ENCODE measurements at places on chromosomes 7 and 10.
A peak's percentile ranks its signal among the peaks of the same experiment; 100 is the strongest.

DNA sequence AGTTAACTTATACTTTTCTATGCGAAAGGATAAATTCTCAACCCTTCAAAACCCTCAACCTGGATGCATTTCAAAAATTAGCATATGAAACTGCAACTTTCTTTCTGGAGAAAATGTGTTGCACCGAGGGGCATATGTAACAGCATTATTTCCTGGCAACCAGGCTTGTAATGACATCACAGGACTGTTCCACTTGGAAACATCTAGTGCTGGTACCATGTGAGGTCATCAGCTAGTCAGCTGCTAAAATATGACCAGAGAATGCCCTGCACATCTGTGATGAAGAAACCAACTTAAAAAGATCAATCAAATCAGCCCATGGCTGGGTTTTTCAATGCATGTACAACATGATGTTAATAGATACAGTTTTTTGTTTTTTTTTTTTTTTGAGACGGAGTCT lies 40.0 kb downstream of the FGFR2 start:
- DNase-seq, result no peak

- no peak for DNase-seq
Measured at GRCh38 chr7:12360948-12361347, 42.7 kb downstream of the VWDE start.

- DNase-seq, result no peak
Measured at GRCh38 chr7:45076946-45077345, 11.8 kb downstream of the NACAD start.

DNA sequence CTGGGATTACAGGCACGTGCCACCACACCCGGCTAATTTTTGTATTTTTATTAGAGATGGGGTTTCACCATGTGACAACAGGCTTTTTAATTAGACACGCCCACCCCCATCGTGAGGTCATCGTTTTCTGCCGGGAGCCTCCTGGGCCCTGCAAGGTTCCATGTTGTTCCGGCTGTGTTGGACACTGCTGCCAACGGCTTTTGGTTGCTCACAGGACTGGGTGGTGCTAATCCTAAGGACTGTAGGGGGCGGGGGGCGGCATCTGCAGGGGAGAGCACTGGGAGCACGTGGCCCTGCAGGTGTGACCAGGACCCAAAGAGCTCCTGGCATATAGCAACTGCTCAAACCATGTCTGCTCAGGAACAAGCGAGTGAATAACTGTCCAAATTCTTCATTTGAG lies 29.5 kb upstream of the INSIG1 start:
- no peak for DNase-seq

- DNase-seq, result no peak
Measured at GRCh38 chr7:67620216-67620933, 623.7 kb downstream of the TYW1 start.

DNA sequence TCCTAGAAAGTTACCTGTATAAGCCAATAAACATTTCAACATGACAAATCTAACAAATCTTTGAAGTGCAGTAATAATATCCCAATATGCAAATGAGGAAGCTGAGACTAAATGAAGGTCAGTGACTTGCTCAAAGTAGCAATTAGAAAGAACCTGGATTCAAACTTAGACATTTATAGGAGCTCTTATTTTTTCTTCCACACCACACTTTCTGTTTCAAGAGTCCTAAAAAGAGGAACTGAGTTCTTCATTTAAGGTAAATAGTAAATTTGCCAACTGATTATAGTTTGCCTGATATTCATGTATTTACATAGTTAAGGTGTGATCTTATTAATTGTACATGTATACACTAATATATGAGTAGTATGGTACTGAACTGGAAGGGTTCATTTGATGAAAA lies 44.0 kb downstream of the KLHDC10 start:
- no peak for DNase-seq

DNA sequence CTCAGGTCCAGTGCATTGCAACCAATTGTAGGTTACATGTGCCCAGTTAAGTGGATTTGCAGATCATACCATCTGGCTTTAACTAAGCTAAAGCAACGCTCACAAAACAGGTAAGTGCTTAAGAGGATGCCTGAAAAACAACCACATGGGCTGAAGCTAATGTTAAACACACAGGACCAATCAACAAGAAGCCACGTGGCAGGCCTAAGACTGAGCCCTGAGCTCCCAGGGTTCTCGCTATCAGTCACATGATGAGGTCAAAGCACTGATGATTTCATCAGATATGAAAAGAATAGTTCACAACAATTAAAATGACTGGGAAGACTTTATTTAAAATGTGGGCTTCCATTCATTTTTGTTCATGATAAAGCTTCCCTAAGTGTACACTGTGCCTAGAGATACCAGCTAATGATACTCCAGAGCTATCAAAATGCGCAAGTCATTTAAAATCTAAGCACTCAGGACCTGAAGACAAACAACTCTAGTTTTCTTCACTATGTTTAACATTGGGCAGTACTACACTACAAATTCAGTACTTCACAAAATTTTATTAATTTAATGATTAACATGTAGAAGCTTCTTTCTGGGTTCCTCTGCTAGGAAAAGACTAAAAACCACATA lies 90.6 kb downstream of the PIP4K2A start:
- DNase-seq, result no peak

DNA sequence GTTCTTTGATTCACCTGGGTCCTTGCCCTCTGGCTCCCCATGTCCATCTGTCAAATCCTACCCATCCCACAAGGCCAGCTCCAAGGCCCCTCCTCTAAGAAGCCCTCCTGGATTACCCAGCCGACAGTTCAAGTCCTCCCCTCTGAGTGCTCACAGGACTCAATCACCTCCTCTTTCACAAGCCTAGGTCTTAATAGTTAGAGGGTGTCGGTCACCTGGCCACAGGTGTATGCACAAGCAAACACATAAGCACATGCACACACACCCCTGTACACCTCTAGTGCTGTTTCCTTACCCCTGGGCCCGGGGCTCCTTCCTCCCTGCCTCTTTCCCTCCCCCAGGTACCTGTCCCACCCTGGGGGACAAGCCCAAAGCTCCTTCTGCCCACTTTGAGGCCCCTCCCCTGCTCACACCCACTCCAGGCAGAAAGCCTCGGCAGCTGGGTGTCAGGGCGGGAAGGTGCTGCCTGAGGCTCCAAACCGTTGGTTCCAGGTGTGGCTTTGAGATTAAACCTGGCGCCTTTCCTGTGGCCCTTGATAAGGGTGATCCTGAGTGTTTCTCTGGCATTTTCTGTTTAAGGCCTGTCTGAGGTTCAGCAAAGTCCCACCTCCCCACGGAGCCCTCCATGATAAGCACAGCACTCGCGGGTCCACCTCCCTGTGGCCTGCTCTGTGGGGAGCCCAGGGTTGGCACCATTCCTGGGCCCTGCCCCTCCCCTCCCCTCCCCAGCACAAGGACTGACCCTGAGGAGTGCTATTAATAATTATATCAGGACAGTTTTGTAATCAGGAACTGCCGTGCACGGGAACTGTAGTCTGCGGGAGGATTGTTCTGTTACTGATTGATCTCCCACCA lies 14.6 kb upstream of the AQP1 start:
- no peak for DNase-seq

DNA sequence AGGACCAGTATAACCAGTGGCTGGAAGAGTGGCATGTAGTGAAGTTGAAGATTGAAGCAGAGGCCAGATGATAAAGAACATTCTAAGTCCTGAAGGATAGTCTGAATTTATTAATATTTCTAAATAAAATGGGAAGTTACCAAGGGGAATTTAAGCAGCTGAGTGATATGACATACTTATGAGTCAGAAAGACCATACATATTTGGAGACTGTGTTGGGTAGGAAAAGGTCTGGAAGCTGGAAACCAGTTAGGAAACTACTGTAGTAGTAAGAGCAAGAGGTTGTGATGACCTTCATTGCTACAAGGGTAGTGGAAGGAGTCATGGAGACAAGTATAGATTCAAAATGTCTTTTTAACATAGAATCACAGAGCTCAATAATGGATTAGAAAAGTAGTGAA lies 752.3 kb downstream of the SUGCT start:
- DNase-seq, result no peak

DNA sequence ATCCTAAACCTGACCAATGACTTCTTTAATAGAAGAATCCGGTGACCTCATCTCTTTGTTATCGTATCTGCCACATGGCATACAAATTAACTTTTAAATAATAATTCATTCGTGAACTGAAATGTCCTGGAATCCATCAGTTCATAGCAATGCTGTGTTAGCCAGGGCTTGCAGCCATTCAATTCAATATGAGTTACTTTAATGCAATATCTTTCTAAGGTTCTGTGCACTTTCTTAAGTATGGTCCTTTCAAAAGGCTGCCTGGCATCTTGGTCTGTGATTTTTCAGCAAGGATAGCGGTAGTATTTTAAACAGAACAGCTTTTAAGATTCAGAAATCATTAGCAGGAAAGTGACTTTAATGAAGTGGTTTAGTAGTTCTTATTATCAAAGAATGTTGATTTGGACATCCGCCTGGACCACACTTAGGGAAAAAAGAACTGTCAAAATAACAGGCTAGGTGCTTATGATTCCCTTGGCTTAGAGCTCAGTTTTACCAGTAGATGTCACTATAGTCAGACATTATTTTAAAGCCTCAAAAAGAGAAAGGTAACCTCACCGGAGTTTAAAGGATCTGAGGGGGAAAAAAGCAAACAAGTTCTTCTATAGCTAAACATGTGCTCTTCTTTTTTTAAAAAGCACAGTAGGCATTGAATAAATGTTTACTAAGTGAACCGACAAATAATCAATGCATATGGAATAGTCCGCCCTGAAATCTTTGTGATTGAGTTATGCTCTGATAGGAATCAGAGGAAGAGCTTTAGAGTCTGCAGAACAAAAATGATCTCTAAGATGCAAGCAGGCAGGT lies 22.7 kb downstream of the SLC35G1 start:
- peak; percentile 41 for DNase-seq

- DNase-seq, result no peak
Measured at GRCh38 chr7:6399351-6399750, 48.4 kb downstream of the DAGLB start.

- DNase-seq, result no peak
Measured at GRCh38 chr10:50807851-50808776, 68.4 kb downstream of the ASAH2B start.

- no peak for DNase-seq
Measured at GRCh38 chr10:80938903-80939302, 401.2 kb downstream of the SH2D4B start.

- no peak for DNase-seq
Measured at GRCh38 chr10:91389636-91390512, 20.3 kb upstream of the HECTD2 start.

- no peak for DNase-seq
Measured at GRCh38 chr7:124698964-124699363, 66.6 kb downstream of the GPR37 start.

- no peak for DNase-seq
Measured at GRCh38 chr10:60834401-60834800, 56.1 kb downstream of the CDK1 start.

DNA sequence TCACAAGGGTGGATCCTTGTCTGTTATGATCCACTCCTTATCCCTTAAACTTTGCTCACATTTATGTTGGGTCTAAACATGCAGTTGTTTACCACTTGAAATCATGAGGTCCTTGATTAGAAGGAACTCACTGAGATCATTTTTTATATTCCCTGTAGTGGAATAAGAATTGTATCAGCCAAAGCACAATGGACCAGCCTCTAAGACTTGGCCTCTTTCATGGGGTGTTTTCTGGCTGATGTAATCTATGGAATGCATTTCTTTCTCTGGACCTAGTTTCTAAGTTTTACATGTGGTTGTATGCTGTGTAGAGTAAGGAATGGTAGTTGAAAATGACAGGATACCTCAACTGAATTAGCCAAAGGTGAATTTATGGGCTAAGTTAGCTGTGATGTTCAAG lies 376.6 kb downstream of the SORCS3 start:
- no peak for DNase-seq

DNA sequence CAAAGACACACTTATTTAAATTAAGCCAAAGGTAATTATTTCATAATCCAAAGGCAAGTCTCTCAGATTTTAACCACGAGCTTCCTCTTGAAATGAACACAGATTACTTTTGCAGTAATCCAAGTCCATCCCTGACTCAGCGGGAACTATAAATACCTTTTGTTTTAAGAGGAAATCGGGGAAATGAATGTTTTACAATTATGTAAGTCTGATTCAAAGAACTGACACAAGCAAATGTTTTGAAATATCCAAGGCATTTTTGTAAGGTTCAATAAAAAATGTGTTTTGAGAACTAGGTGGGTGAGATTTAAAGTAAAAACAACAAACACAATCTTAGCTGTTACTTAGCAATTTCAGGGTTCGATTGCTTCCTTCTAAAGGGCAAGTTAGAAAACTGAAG lies 179.8 kb upstream of the ASAH2 start:
- no peak for DNase-seq

DNA sequence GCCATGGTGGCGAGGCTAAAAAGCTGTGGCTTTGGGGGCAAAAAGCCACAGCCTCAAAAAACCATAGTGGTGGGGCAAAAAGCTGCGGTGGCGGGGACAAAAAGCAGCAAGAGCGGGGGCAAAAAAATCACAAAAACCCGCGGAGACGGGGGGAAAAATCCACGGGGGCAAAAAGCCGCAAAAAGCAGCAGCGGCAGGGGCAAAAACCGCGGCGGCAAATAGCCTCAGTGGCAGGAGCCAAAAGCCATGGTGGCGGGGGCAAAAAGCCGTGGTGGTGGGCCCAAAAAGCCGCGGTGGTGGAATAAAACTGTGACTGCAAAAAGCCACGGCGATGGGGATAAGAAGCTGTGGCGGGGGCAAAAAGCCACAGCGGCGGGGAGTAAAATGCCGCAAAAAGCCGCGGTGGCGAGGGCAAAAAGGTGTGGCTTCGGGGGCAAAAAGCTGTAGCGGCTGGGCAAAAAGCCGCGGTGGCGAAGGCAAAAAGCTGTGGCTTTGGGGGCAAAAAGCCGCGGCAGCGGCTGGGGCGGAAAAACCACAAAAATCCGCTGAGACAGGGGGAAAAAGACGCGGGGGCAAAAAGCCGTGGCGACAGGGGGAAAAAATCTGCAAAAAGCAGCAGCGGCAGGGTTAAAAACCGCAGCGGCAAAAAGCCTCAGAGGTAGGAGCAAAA lies 526.6 kb downstream of the ZNF33B start:
- no peak for DNase-seq

DNA sequence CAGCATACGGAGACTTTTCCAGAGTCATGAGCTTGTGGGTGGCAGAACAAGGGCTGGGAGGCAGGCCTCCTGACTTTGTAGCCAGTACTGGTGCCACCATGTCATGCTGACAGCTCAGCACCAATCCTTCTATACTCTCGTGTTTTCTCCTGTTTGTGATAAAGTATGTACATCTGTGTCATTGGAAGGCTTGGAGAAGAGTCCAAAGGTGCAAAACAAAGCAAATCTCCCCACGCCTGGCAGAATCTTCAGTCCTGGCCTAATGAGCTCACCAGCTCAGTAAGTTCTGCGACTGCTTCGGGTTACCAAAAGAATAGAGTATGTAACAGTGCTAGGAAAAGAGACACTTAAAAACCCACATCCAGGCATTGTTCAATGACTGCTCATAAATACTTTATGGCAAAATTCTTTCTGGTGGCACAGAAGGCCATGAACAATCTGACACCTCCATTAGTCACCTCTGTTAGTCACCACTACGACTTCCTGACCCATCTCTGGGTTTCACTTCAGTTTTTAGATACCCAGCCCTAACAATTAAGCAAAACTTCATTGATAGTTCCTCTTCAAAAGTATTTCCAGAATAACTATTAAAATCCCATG lies 24.5 kb downstream of the STEAP1 start:
- peak; percentile 6 for DNase-seq

GRCh38 chr10:3869036-3869435 lies 84.0 kb upstream of the KLF6 start:
- DNase-seq, result no peak

- DNase-seq, result no peak
Measured at GRCh38 chr7:78039790-78040776, 241.5 kb downstream of the PHTF2 start.

GRCh38 chr7:132276976-132277725 lies 299.1 kb downstream of the PLXNA4 start:
- no peak for DNase-seq

- no peak for DNase-seq
Measured at GRCh38 chr7:27168265-27168947, 3.1 kb upstream of the HOXA9 start.
